ENCODE measurements at places on chromosomes 4 and X.

GRCh38 chr4:186201535-186202230, 10.3 kb downstream of the CYP4V2 start:
- DNase-seq: no peak

DNA sequence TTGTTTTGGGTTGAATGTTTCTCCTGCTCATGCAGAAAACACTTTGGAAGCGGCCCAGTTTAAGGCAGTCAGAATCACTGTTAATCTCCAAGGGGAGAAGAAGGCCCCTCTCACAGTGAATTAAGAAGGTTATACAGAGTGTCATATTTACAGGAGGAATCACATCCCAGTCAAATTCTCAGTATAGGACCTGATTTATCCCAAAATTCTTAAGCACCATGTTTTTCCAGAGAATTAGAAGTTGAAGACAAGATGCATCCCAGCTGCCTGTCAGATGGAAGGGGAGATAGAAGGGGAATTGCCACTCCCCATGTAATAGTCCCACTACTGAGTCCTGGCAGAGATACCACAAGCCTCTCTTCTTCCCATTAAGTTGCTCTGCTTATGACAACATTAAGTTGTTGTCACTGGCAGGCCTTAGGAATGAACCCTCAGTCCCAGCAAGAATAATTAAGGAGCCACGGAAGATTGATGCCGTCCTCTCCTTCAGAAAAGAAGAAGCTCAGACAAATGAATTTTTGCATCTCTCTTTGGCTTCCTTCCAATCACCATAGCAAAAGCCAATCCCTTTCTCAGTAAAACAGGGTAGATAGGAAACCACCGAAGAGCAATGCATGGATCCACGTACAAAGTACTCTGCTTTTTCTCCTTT, 138.4 kb downstream of the LDB2 start:
- DNase-seq: no peak

DNA sequence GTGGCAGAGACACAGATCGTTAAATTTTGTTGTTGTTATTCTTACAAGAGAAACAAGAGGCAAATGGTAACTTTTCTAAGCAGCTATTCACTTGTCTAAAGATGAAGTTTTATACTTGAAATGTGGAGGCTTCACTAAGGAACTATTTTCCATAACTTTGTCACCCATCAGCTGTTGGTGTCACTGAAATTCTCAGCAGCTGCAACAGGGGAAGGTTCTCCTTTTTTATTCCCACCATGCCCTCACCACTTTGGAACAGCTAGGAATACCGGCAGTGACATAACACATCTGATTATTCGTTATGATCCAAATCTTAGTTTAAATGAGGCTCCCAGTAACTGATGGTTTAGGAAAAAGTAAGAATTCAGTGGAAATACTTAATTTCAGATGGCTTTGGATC, 147.0 kb upstream of the LEF1 start:
- DNase-seq: no peak

- no peak for DNase-seq
Measured at GRCh38 chr4:13054420-13054970, 429.6 kb downstream of the RAB28 start.

- no peak for DNase-seq
Measured at GRCh38 chrX:41895826-41896225, 27.5 kb downstream of the CASK start.

- DNase-seq: no peak
Measured at GRCh38 chrX:153902385-153902784, 2.1 kb upstream of the AVPR2 start.

- no peak for DNase-seq
Measured at GRCh38 chr4:122140834-122141233, 11.3 kb upstream of the BLTP1 start.

DNA sequence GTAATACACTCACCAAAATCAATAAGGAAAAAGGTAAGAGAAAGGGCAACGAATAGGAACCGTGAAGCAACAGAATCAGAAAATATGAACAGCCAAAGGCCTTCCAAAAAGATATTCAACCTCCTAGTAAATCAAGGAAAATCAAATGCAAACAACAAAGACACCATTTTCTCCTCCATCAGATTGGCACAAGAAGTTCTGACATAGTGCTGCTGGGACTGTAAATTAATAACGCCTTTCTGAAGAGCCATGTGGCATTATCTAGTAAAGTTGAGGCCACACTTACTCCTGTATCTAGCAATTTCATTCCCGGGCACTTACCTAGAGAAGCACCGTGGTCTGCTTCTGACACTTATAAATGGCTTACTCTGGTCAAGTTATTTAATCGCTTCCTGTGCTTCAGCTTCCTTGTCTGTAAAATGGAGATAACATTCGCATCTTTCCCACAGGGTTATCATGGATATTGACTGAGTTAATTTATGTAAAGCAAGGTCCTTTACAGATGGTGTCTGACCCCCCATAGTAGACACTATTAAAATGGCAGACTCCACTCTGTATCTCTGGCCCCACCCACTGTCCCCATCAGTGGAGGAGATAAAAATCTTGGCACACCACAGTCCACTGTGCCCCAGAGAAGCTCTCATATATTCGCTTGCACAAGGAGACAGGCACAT, 20.5 kb upstream of the ENPP6 start:
- no peak for DNase-seq

DNA sequence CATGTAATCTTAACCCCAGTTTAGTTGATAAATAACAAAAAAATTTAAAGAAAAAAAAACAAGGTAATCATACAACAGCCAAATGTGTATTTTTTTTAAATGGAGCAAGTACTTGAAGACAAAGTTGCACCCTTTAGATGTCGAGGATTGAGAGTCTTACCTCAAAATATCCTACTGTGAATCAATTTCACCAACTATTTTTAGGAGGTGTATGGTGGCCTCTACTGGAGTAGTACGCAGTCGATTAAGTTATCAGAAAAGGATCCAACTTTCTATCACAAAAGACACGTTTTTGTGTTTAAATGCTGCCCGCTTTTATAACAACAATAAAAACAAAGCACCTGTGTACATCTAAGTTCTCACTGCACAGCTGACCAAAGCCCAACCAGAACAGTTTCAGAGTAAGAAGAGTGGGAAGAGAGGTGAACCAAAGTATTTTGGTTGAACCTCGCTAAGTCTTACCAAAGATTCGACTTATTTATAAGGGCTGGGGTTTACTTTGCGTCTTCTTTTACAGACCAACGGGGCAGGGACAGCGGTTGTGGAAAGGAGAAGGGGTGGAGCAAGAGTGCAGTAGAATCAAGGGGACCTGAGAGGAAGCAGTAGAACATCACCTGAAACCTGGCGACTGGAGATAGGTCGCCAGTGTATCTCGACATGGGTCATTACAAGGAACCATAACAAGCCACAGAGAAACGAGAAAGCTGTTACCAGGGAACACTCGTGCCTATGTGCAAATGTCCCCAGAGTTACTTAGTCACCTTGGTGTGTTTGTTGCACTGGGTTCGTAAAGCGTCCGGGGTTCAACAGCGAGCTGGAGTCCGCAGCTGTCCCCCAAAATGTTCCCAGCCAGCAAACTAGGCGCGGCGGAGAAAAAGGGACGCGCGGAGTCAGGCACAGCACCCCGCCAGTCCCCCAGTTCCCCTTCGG, 1.1 kb downstream of the RPS6KA6 start:
- no peak for DNase-seq

DNA sequence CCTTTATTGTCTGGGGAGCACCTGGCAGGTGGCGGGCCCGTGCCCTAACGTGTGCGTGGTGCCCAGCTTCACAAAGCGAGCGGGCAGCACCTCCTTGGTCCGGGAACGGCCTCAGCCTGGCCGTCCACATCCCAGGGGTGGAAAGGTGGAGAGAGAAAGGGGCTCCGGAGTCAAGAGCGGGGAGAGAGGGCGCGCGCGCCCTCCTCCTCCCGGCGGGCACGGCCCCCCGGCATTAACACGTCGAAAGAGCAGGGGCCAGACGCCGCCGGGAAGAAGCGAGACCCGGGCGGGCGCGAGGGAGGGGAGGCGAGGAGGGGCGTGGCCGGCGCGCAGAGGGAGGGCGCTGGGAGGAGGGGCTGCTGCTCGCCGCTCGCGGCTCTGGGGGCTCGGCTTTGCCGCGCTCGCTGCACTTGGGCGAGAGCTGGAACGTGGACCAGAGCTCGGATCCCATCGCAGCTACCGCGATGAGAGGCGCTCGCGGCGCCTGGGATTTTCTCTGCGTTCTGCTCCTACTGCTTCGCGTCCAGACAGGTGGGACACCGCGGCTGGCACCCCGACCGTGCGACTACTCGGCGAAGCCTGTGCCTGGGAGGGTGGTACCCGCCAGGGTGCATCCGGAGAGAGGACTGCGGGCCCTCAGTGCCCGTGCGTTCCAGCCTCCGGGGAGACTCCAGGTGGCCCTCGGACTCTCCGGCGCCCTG, at the start of gene KIT:
TSS of gene KIT (plus strand) at position 407 of the 701 bp plus-strand sequence. CDS start at position 465, 58 bp downstream.
- DNase-seq: no peak

GRCh38 chr4:2570551-2571222, 34.2 kb downstream of the FAM193A start:
- peak; percentile 12 for DNase-seq

- no peak for DNase-seq
Measured at GRCh38 chr4:166277401-166277800, 404.4 kb downstream of the TLL1 start.

- no peak for DNase-seq
Measured at GRCh38 chr4:4633431-4633830, 91.6 kb upstream of the STX18 start.

GRCh38 chr4:134544303-134544770, 342.7 kb upstream of the PABPC4L start:
- DNase-seq: no peak

GRCh38 chrX:148084611-148085010, 103.5 kb downstream of the FMR1NB start:
- DNase-seq: no peak

DNA sequence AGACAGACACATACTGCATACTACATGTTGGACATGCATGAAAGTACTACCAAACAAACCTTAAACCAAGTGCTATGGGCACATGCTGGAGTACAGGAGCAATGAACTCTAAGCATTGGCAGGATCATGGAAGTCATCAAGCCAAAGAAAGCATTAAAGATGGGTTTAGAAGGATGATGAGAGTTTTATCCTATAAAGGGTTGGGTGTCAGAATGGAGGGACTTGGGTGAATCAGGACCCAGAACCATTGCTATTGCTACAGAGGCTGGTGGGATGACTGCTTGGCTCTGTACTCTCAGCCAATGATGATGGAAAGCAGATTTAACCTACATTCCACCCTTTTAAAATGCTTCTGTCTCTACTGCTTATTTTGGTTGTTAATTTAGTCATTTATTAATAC, 233.9 kb upstream of the EDA2R start:
- no peak for DNase-seq

- DNase-seq: no peak
Measured at GRCh38 chrX:23435575-23435974, 100.9 kb downstream of the PTCHD1 start.

DNA sequence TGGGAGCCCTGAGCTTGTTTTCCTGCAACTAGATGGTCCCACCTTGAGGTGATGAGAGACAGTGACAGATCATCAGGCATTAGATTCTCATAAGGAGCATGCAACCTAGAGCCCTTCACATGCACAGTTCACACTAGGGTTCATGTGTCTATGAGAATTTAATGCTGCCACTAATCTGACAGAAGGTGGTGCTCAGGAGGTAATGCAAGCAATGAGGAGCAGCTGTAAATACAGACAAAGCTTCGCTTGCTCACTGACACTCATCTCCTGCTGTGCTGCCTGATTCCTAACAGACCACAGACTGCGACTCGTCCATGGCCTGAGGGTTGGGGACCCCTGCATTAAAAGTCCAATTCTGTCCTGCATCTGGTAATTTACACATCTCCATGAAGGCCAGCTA, 141.6 kb downstream of the KCNIP4 start:
- DNase-seq: no peak

GRCh38 chrX:136694431-136695087, 46.6 kb downstream of the CD40LG start:
- DNase-seq: no peak
